ENCODE measurements at places on chromosomes 4 and X. TPM values are rescaled to one million over a fixed set of nuclear protein-coding genes. Genes with fewer than 3 reads are reported as not detected.

The HAND2 gene
- 40.4 TPM for total RNA-seq

The SOWAHB gene
- total RNA-seq, result 11.6 TPM

The COL4A5 gene
- total RNA-seq, result 1.2 TPM

The TXK gene
- 13.9 TPM for total RNA-seq

The CDKN2AIP gene
- 21.5 TPM for total RNA-seq

Data from Peyer's patch (tissue), 4 donors.